ENCODE measurements at places on chromosomes 7 and 10.

GRCh38 chr10:61283481-61284221 is 169.5 kb downstream of the TMEM26 start:
- no peak for DNase-seq

- DNase-seq: no peak
These were observed 190.0 kb downstream of the RAPGEF5 start for GRCh38 chr7:22166928-22167327.

GRCh38 chr7:45708046-45708950 is 134.1 kb downstream of the ADCY1 start:
- no peak for DNase-seq

GRCh38 chr7:99730238-99730810 is 4.7 kb downstream of the CYP3A7 start:
- no peak for DNase-seq

DNA sequence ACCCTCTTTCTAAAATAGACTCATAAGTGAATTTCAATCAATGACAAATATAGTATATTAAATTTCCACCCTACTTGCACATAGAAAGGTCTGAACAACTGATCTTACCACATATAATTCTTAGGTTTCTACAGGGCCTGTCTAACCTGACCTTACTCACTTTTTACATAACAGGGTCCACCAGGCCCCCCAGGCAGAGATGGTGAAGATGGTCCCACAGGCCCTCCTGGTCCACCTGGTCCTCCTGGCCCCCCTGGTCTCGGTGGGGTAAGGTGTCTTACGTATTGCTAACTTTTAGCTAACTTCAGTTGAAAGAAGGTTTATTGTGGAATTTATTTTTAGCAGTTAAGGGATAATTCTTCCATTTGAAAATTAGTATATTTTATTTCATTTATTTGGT is 5.3 kb downstream of the COL1A2 start:
- DNase-seq: no peak

GRCh38 chr10:132640326-132641125 is 102.9 kb downstream of the INPP5A start:
- no peak for DNase-seq

GRCh38 chr7:11332186-11332864 is 358.7 kb downstream of the PHF14 start:
- DNase-seq: no peak

DNA sequence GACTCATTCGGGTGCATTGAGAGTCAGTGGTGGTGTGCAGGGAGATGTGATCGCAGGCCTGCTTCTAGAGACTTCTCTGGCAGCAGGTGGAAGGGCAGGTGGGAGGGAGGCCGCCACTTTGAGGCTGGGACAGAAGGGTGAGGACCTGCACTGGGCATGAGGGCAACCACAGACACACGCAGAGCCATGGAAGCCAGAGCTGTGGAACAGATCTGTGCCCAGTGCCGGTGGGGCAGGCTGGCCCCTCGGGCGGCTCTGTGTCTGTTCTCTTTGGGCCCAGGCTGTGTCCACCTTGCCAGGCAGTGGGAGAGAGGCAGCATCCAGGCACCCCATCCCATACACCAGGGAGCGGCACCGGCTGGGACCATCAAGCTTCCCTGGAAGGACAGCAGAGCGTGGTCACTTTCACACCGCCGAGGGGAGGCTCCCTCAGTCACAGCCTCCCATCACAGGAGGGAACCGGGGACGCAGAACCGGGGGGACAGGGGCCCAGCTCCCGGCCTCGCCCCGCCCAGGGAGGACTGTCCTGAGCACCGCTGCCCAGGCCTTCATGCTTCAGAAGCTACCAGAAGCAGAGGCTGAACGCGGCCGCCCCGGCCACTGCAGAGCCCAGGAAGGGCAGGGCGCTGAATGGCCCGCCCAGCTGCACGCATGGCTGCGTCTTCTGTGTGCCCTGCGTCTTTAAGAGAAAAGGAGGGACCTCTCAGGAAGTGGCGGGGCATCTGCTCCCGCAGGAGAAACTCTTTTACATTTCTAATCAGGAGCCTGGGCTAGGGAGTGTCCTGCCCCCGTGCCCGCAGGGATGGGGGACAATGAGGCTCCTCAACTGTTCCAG is 32.1 kb downstream of the EN2 start:
- no peak for DNase-seq

GRCh38 chr10:64142395-64142794 is 621.2 kb downstream of the REEP3 start:
- no peak for DNase-seq

DNA sequence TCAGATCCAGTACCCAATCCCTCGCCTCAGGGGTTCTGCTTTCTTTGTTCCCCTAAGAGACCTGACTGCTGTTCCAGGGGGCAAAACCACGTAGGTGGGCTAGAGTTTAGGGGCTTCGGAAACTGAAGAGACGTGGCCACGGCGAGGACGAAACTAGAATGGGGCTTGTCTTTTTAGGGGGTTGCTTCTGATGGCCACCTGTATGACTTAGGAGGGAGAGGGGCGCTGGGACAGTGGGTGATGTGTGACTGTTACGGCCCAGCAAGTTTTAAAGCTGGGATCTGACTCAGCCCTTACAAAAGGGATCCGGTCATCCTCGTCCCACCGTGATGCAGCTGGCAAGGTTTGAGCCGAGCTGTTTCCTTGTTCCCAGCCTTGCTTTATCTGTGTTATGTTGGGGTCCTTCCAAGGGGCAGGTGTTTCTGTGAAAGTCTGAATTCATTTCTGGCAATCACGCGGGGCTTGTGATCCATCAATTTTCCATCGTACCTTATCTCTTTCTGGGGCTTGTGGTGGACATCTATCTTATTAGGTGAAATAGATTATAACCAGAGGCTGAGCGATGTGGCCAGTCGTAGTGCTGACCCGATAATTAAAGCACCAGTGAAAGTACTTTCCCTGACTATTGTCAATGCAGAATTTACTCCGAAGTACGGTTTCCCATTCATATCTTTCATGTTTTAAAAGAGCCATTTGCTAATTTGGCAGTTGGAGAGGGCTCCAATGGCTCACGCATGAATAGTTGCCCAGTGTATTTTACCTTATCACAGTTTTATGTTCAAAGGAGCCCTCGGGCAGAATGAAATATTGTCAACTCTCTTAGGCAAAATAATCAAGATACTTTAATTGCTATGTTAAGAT is 830 bp downstream of the MET start:
- DNase-seq: peak; percentile 30

GRCh38 chr7:5408777-5409176 is 14.9 kb downstream of the TNRC18 start:
- DNase-seq: no peak

GRCh38 chr7:4882169-4883032 is 1.1 kb downstream of the RADIL start:
- peak; percentile 90 for DNase-seq

- DNase-seq: no peak
These were observed 95.0 kb upstream of the BMPER start for GRCh38 chr7:33810356-33810755.

- no peak for DNase-seq
These were observed 40.7 kb upstream of the CBLL1 start for GRCh38 chr7:107703219-107703618.

DNA sequence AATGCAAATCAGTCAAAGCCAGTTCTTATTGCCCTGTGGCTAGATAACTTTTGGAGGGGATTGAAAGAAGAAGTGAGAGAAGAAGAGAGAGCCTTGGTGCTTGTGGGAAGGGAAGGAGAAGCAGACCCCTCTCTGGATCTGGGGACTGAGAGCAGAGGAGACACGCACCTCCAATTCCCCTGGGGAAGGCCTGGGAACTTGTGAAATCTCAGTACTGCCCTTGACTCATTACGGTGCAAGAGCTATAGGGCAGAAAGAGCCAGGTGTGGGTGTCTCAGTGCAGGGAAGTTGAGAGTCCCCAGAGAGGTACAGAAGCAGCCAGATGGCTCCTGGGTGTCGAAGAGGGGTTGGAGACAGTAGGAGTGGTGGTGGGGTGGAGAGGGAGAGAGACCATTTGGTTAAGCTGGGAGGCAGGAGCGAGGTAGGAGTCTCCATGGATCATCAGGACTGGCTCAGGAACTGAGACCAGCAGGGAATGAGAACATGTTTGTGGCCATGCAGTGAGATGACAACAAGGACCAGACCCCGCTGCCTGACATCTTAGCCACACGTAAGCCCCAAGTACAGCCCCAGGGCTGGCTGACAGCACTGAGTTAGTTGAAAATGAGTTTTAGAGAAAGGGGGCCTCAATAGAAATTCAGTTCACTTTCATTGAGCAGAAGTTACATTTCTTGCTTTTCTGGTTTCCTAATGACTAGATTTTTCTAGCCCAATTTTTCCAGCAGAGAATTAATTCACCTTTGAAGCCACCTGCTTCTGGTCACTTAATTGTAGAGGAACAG is 238.2 kb downstream of the BUB3 start:
- no peak for DNase-seq

GRCh38 chr7:28815369-28815927 is 142.7 kb downstream of the TRIL start:
- DNase-seq: no peak

DNA sequence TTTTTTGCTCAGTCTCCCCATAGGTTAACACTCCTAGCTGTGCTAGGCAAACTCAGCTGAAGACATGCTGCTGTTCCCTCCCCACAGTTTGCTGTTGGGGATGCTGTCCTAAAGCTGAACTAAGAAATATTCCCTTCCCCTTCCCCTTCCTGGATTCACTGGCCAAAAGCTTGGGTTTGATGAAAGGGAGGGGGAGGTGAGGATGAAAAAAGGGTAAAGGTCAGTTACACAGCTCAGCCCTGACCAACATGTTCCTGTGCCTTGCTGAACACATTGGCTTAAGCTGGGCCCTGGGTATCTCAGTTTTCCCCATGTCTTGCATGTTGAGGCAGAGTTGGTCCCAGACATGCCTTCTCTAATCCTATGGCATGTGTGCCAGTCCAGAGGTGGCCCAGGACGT is 15.3 kb downstream of the CCM2 start:
- no peak for DNase-seq

Data from muscle of back (tissue), 13 donors.